ENCODE measurements at places on chromosomes 16 and 17.

GRCh38 chr17:43628089-43628650 is 33.6 kb downstream of the MEOX1 start:
- DNase-seq, result no peak

DNA sequence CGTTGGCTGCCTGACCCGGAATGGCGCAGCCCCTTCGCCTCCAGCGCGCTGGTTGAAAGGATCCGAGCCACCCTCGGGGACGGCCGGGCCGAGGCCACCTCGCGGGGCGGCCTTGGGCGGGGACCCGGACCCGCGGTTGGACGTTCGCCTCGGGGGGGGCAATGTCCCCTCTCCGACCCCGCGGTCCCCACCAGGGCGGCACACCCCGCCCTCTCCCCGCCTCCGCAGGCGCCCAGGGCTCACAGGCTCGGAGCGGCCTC is 1.0 kb upstream of the SOX8 start:
- no peak for DNase-seq

GRCh38 chr17:82298538-82299421 is 18.6 kb downstream of the CD7 start:
- DNase-seq, result no peak

- peak; percentile 64 for DNase-seq
Observed at GRCh38 chr17:75625813-75626486, 7.3 kb upstream of the SMIM5 start.

GRCh38 chr17:67049025-67049739 is 4.8 kb downstream of the CACNG1 start:
- no peak for DNase-seq

DNA sequence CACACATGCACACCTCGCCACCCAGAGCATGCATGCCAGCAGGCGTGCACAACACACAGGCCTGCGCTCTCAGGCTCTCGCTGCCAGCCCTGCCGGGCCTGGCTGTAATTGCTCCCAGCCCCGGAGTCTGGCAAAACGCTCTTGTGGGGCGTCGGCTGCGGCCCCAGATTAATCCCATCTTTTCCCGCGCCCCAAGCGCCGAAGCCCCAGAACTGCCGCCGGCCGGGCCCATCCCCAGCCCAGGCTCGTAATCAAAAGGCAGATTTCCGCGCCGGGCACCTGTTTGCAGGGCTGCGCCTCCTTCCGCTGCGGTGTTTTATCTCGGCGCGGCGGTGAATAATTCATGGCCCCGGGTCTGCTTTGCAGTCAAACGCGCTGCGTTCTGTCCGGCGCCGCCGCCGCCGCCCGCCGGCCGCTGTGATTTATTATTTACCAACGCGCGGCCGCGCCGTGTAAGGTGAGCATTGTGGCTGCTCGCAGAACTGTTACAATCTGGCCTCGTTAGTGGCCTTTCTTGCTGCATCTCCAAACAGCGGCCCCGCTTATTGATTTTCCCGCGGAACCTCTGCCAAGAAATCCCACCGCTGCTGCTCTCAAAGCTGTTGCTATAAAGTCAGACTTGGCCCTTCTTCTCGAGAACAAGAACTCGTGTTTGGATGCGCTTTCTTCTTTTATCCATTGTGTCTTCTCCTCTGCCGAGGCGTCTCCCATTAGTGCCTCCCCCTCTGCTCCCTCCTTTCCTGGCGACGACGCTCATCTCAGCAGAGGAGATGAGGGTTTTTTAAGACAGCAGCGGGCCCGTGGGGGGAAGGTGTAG is 126.1 kb downstream of the IRX5 start:
- peak; percentile 50 for DNase-seq

GRCh38 chr16:56910654-56911539 is 21.0 kb upstream of the HERPUD1 start:
- no peak for DNase-seq

GRCh38 chr17:41516147-41516829 is 2.4 kb downstream of the KRT15 start:
- DNase-seq, result no peak

- no peak for DNase-seq
Observed at GRCh38 chr17:5715478-5715877, 131.2 kb upstream of the NLRP1 start.
